Epithelial cell of proximal tubule (primary cell): ENCODE measurements at places on chromosomes 13 and 19.

- DNase-seq, result no peak
Measured at GRCh38 chr19:7982651-7983099, 22.8 kb downstream of the ELAVL1 start.

DNA sequence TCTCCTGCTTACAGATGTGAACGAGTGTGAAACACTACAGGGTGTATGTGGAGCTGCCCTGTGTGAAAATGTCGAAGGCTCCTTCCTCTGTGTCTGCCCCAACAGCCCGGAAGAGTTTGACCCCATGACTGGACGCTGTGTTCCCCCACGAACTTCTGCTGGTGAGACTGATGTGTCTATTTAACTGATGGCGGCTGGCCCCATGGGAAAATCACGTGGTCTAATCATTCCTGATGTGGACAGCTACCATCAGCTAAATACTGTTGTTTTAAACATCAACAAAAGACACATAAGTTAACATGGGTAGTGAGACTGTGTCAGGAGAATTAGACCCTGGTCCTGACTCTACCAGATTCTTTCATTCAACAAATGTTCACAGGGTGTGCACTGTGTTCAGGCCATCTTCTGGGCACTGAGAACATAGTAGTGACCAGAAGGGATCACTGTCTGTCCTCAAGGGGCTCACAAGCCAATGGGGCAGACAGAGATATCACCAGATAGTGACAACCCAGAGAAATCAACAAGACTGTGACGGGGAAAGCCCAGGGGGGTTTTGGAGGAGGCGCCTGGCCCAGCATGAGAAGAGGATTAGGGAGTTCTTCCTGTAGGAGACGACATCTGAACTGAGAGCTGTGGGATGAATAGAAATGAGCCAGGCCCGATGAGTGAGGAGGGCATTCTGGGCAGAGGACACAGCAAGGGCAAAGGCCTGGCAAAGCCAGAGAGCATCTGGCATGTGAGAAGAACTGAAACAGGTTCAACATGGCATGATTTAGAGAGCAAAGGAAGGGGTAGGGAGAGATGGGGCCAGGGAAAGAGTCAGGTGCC is 18.4 kb downstream of the LTBP4 start:
- no peak for DNase-seq

GRCh38 chr13:25692099-25692498 is 320.3 kb downstream of the ATP8A2 start:
- DNase-seq, result no peak

GRCh38 chr19:8576273-8576993 is 809 bp downstream of the MYO1F start:
- no peak for DNase-seq

DNA sequence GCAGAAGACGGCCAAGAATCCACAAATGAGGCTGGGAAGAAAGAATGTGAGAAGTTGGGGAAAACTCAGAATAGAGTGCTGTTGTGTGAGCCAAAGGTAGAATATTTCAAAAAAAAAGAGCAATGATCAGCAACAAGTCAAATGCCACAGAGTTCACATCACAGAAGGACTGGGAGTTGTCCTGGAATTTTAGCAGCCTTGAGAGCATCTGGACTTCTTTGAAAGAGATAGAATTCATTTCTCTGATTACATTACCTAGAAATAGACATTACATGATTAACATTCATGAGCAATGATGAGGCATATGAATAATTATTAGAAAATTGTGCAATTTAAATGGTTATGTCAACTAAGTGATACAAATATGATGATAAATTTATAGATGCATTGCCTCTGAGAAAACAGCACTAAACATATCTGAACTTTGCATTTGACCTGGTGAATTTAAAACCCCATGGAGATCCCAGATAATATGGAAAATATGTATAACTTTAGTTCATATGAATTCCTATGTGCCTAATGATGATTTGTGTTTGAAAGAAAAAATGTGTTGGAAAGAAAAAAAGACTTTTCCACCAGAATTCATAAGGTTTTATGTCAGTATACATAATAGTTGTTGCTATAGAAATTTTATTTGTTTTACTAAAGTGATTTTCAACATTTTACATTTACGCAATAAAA is 186.2 kb downstream of the POSTN start:
- DNase-seq, result no peak

GRCh38 chr13:74570834-74571233 is 436.6 kb upstream of the KLF12 start:
- no peak for DNase-seq

GRCh38 chr13:72782717-72783116 is 784 bp downstream of the PIBF1 start:
- no peak for DNase-seq

DNA sequence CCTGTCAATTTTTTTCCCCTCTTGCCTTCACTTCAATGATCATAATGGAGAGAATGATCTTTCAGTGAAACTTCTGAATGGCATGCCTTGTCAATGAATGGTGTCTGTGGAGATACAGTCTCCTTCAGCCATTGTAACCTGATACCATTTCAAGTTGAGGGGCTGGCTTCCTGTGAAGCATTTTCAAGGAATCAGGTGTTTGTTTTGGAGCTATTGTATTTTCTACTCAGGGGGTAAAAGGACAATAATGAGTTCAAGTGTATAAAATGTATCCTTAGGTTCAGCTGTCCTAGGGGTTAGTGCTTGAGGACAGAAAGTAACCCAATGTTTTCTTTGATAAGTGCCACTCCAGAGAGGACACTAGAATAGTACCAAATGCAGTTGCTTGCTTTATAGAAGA is 23.8 kb upstream of the CBY2 start:
- no peak for DNase-seq

GRCh38 chr13:81713201-81713600 is 1372.3 kb upstream of the SPRY2 start:
- DNase-seq, result no peak

DNA sequence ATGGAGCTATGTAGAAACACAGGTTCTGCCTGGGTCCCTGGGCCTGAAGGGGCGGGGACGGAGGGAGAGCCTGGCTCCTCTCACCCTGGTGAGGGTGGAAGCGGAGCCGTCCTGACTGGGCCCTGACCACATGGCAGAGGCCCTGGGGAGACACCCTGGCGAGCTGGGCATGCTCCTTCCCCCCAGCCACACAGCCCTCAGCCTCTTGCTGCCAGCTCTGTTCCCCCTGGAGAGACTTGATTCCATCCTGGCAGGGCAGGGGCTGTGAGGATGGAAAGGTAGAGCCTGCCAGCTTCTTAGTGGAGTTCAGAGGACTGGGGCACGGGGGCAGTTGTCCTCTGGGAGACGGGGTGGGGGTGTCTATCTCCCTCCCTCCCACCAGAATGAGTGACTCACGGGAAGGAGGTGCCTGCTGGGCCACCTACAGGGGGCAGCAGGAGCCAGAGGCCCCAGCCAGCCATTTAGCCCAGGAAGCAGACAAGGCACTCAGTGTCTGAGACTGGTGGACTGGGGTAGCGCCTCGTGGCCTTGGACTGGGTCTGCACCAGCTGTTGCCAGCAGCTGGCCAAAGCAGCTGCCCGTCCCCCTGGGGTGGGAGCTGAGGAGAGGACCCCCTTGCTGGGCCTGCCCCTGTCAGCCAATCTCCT is 22.8 kb upstream of the RNF17 start:
- no peak for DNase-seq
